ENCODE measurements at places on chromosomes 4 and X.

GRCh38 chr4:24226667-24227066, 336.8 kb upstream of the PPARGC1A start:
- DNase-seq: no peak

- DNase-seq: no peak
Measured at GRCh38 chrX:70030301-70030767, 19.4 kb downstream of the AWAT2 start.

GRCh38 chrX:75784680-75785491, at the start of gene MAGEE2:
Gene MAGEE2 (minus strand): TSS chrX:75785254. CDS start chrX:75785051, 203 bp downstream.
- DNase-seq: no peak

DNA sequence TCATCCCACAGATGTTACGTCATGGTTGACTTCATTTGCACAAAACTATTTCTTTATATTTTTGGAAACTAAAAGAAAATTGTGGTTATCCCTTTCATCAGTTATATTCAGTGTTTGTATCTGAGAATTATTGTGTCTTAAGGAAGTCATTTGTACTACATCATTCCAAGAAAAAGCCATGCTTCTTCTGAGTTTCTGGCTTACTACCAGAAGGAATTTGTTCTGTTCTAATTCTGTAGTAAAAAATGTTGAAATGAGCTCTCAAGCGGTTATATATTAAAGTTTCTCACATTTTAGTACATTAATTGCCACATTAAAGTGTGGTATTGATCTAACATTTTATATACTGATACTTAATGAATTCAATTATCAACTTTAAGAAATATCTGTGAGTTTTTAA, 1844.5 kb downstream of the PCDH7 start:
- no peak for DNase-seq

DNA sequence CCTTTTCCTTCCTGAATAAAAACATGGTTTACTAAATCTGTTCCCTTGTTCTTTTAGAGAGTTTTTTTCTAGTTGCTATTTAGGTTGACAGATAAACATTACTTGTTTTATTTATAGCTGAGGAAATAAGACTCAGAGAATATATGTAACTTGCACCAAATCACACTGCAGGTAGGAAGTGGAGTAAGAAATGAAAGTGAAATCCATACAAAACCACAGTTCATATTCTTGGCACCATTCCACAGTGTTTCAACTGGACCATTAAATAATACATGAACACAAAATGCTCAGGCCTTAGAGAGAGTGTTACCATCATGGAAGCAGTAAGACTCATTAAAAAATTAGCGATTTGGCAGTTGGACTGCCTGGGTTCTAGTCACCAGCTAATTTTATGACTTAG, 326.9 kb upstream of the SLIT2 start:
- no peak for DNase-seq
